DMS153 (cell line): ENCODE measurements at places on chromosomes 3 and 15.

GRCh38 chr3:150242220-150242936, 165.7 kb upstream of the TSC22D2 start:
- DNase-seq = no peak

- no peak for DNase-seq
Observed at GRCh38 chr3:72932416-72932815, 44.6 kb downstream of the GXYLT2 start.

GRCh38 chr15:99385865-99386264, 134.6 kb downstream of the LRRC28 start:
- DNase-seq = no peak

DNA sequence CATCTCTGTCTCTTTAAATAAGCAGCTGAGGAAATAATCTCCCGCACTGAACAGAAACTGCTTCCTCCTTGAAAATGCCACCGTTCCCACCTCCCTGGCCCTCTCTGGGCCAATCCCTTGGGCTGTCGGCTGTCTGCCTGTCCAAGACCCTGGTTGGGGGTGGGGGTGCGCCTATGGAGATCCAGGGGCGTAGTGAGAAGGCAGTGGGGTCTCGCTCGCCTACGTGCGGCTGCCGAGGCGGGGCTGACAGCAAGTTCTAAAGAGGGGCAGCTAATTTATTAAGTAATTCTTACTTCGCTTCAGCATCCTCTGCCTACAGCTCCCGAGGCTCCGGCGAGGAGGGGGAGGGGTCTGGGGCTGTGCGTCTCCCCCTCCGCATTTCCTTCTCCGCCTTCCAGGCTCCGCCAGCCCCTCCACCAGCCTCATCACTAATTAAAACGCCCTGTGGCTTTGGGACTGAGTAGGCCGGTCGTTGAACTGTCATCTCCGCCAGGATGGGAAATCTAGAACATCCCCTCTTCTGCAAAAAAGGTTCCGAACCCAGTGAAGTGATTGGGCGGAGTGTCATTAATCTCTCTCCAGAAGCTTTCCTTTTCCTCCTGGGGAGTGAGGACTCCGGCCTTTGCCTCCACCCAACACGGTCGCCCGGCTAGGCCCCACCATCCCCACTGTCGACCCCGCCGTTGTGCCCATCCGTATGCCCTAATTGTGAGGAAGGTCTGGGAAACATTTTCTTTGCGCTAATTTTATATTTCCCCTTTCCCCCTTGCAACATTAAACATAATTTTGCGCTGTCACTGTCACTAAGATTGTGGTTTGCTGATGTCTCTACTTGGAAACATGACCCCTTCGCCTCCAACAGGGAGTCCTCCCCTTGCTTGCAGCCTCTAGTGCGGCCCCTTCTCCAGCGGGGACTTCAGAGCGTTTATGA, 16.9 kb downstream of the NR2F2 start:
- no peak for DNase-seq

DNA sequence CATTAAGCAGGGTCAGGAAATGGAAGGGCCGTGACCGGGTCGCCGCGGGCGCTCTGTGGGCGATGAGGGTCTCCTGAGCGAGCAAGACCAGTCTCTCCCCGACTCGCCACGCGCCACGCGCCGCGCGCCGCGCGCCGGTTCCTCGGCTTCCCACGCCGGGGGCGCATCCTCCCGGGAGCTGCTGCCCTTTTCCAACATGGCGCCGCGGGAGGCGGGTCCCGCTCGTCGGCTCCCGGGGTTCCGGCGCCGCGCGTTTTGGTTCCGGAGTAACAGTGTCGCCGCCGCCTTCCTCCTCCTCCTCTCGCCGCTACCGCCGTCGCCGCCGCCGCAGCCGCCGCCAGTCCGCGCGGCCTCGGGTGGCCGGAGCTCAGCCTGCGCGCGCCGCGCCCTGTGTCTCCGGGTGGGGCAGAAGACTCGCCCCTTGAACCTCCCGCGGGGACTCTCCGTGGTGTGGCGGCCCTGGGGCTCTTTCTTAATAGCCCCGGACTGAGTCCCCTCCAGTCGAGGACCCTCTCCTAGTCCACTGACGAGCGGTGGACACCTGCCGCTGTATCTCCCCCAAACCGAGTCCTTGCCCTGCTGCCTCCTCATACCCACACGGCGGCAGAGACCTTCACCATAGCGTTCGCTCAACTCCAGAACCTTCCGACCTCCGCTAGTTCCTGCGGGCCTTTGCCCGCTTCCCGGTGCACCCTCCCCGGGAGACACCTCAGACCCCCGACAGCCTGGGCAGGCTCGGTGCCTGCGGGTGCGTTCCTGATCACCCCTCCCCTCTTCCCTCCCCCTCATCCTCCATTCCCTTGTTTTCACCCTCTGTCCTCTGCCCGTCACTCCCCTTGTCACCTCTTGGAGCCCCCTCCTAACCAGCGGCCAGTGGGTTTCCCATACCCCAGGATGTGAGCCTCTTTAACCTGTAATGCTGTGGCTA, at the start of gene MAP2K5:
MAP2K5 (plus strand) TSS at position 284 of the 928 bp plus-strand sequence; CDS start at position 917, 633 bp downstream.
- DNase-seq = peak; percentile 14

DNA sequence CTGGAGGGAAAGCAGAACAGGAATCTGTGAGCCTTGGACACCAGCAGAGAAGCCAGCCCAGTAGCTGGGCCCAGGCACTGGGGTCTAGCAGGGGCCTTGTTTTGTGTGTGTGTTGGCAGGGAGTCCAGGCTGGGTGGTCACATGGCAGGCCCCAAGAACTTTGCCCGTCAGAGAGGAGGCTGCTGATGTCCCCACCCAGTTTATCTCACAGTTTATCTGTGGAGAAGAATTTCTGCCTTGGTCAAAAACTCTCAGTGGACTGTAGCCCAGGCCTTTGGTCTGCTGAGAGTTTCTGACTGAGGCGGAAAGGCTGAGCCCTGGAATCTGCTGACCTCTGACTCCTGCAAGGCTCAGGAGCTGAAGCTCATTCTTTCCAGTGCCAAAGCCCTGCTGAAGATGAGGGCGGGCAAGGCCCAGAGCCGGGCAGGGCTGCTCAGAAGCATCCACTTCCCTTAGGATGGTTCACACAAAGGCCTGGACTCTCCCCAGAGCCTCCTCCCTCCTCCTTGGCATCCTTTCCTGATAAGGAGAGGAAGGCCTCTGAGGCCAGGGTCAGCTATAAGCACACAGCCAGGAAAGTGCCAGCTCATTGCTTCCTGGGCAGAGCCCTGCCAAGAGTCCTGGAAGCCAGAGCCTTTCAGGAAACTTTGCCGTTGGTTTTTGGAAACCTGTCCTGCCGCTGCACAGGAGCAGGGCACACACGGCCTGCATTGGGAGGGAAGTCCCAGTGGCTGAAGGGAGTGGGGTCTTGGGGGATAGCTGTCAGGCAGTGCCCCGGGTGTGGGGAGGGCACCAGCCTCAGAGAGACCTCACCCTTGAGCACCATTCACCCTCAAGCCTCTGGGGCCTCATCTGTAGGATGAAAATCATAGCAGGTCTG, 37.2 kb upstream of the SLCO2A1 start:
- no peak for DNase-seq

GRCh38 chr3:97950360-97950759, 21.9 kb downstream of the RIOX2 start:
- DNase-seq = no peak
